Putamen (tissue), 1 donor: ENCODE measurements at places on chromosomes 6 and 20.
A peak's percentile ranks its signal among the peaks of the same experiment; 100 is the strongest.

- no peak for DNase-seq
Observed at GRCh38 chr6:164037171-164037870, 622.8 kb downstream of the QKI start.

- DNase-seq = peak; percentile 67
Observed at GRCh38 chr6:142844065-142844755, 100.8 kb downstream of the HIVEP2 start.

DNA sequence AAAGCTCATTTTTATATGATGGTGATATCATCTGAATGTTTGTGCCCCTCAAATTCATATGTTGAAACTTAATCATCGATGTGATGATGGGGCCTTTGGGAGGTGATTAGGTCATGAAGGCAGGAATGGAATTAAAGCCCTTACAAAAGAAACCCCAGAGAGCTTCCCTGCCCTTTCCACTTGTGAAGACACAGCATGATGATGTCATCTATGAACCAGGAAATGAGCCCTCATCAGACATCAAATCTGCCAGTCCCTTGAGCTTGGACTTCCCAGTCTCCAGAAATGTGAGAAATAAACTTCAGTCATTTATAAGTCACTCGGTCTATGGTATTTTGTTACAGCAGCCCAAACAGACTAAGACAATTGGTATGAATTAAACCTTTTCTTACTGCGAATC is 153.1 kb downstream of the MYB start:
- no peak for DNase-seq

- peak; percentile 61 for DNase-seq
Observed at GRCh38 chr6:110828396-110828795, 13.1 kb upstream of the CDK19 start.

DNA sequence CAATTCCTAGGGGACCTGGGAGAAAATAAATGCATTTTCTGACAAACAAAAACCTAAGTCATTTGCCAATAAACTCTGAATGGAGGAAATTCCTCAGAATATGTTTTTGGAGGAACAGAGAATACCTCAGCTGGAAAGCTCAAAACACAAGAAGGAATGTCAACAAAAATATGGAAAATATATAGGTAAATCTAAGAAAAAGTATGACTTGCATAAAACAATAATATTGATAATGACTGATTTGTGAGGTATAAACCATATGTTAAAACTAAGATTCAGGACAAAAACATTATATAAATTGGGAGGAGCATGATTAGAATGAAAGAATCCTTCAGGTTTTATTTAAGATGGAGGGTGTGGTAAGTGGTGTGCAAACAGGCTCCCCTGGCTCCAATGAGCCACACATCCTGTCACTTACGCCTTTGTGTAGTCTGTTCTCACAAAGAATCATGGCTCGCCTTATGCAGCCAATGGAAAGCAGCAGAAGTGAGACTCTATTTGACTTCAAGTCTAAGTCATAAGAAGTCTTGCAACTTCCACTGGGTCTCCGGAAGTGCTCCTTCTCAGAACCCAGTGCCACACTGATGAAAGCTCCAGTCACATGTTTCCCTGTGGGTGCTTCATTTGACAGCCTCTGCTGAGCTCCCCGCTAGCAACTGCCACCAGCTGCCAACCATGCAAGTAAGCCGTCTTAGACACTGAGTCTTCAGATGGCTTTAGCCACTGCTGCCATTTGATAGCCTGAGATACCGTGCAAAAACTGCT is 8.1 kb downstream of the CFAP61 start:
- no peak for DNase-seq

GRCh38 chr6:9192405-9192909 is 757.1 kb upstream of the SLC35B3 start:
- DNase-seq = no peak

GRCh38 chr20:37096415-37097041 is 731 bp upstream of the RBL1 start:
- no peak for DNase-seq

- DNase-seq = peak; percentile 82
Observed at GRCh38 chr6:112281821-112282615, 27.7 kb upstream of the LAMA4 start.

GRCh38 chr6:4922488-4923037 is 81.3 kb downstream of the RPP40 start:
- DNase-seq = no peak

GRCh38 chr20:5745416-5746030 is 4.7 kb upstream of the SHLD1 start:
- no peak for DNase-seq

DNA sequence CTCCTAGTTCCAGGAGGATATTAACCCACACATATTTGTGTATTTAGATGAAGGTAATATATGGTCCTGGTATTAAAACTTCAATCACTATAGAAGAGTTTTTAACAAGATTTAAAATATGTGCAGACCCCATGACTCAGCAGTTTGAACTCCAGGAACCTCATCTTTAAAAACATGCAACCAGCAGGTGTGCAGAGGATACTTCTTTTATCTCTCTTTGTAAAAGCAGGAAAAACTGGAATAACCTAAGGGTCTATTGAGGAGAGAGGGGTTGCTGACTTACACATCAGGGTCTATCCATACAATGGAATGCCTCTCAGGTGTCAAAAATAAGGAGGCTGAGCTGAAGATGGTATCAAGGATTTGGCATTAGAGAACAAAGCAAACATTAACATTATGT is 36.9 kb upstream of the TFAP2C start:
- DNase-seq = no peak

DNA sequence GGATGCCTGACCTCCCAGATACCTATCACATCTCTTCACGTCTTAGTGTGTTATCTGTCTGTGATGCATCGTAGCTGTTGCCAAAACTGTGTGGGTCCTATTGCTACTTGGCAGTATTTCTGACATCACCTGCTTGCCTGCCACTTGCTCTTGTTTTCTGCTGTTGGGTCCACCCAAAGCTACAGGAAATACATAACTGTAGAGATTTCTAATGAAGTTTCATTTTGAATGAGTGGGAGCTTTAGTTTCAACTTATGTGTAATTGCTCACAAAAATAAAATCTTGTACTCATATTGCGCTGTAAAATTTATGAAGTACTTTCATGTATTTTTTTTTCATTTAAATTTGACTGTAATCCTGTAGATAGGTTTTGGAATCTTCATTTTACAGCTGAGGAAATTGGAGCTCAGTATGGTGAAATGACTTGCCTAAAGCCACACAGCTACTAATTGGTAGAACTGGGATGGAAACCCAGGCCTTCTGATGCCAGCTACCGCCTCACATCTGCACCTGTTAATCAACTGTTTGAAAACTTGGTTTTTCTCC is 113.6 kb upstream of the MAN1A1 start:
- DNase-seq = no peak

DNA sequence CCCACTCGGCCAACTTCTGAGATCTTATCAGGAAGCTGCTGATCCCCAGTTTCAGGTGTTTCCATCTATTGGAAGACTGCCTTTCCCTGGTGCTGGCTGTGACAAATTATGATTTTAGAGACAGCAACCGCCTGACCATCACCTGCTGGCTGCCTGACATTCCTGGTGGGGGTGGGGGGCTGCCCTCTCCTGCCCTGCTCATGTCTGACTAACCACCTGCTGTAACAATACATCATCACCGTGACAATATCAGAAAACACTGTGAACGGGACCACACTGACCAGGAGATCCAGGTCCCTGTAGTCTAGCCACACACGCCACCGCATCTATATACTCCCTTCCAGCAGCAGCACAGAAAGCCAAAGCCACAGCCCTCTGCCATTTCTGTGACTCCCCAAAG is 537.5 kb downstream of the QKI start:
- no peak for DNase-seq

- DNase-seq = no peak
Observed at GRCh38 chr6:16209539-16209938, 28.8 kb upstream of the GMPR start.

DNA sequence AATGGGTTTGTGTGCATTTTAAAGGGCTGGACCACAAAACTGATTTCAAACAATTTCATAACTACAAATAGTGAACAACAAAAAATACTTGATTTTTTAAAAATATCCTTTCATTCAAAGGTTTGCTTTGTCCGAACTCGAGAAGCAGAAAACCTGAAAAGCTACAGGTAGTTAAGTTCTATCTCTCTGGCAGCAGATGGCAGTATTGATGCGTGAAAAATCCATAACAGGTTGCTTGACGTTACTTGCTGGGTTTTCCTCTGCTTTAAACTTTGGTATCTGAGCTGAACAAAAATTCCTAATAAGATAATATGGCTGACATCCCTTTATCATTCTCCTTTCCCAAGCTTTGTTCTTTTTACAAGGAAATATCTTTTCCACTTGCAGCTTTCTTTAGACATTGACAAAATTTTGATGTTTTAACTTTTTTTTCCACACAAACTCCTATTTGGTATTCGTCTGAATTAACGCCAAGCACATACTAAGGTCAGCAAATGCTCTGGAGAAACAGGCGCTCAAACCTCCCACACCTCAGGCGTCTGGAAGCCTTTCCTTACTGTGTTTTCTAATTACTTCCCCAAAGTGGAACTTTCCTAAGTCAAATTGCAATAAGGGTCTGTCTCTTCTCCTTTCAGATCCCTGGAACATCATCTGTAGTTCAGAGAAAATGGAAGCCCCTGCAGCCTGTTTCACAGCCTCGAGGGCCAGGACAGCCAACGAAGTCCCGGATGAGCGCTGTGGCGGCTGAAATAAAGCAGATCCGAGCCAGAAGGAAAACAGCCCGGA is 50.3 kb upstream of the GFRAL start:
- peak; percentile 19 for DNase-seq

DNA sequence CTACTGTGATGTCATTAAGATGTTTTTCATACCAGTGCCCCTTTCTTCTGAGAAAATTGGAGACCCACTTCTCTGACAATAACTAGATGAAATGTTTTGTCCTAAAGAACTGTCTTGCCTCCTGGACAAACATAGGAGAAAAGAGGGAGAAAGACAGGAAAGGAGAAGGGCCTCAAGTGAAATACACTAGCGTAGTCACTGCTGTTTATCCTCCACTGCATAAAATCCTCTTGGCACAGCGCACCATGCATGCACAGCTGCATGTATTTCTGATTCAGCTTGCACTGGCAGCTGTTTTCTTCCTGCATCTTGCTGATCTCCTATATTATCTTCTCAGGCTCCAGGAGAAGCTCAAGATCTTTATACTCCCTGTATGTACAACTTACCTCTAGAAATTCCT is 158.0 kb upstream of the BMP5 start:
- no peak for DNase-seq

GRCh38 chr20:1489325-1489724 is 1.9 kb downstream of the SIRPB2 start:
- DNase-seq = no peak

GRCh38 chr6:106014955-106015354 is 71.2 kb upstream of the PRDM1 start:
- no peak for DNase-seq

DNA sequence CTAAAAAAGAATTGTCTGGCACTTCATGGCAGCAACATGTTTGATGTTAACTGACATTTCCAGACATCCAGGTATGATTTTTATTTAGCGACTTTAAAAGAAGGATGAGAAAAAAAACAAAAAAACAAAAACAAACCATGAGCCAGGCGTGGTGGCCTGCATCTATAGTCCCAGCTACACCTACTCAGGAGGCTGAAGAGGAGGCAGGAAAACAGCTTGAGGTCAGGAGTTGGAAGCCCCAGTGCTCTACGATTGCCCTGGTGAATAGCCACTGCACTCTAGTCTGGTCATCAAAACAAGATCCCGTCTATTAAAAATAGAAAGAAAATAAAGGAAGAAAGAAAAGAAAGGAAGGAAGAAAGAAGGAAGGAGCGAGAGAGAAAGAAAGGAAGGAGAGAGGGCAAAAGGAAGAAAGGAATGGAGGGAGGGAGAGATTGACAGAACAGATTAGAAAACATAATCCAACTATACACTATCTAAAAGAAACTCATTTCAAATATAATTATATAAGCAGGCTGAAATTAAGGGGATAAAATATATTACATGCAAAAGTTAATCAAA is 141.6 kb downstream of the TRIM27 start:
- no peak for DNase-seq

DNA sequence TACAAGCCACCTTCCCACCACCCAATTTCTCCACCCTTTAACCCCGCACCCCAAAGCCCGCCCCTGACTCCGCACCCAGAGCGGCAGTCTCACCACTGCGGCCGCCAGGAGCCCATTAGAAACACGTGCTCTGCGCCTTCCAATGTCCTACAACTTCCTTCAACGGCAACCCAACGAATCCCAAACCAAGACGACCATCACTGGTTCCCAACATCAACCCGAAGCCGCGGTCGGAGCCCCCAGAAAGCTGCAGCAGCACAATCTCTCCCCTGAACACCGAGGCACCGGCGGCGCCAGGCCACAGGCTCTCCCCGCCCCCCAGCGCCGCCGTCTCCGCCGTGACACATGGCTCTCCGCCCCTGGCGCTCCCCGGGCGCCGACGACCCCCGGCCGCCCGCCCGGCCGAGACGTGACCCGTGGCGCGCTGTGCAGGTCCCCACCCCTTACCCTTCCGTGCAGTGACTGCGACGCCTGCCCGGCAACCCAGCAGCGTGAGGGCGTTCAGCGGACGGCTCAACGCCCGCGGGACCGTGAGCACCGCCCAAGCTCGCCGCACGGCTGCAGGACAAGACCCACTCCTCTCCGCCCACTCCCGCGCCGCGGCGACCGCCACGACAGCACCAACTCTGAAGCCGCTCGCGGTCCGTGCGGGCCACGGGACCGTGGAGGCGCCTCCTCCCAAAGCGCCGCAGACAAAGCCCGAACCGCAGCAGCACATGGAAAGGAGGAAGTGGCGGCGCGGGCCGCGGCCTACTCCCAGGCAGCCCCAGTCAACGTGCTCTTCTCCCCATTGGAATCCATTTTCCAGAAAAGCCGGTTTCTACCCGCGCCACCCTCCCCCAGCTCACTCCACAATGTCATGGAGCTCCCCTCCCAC is 551 bp downstream of the SYNCRIP start:
- peak; percentile 53 for DNase-seq

DNA sequence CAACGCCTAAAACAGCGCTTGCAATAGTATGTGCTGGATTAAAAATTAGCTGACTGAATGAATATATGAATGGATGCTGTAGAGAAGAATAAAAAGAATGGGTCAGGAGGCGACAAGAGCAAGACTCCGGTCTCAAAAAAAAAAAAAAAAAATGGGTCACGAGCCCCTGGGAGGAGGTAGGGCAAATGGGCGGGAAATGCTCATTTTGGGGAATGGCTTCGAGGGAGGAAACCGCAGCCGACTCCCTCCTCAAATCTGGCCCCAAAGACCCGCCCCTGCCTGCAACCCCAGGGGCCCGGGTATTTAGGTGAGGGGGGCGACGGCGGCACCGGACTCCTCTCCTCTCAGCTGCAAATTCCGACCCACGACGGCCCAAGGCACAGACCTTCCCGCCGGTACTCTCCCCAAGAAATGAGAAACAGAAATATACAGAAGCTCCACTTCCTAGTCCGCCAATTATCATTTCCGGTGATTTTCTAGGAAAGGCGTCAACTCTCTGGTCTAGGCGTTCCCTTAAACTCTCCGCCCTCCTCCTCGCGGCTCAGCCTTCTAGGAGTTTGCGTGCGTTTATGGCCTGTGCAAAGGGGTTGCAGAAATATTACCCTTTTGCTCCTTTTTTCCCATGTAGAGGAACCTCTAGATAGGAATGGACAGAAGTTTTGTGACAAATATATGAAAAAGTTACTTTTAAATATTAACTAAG is at the start of gene ZNF311:
ZNF311 (minus strand) TSS at position 133 of the 703 bp plus-strand sequence. CDS start 1,361 bp downstream, outside the sequence.
- peak; percentile 55 for DNase-seq
